ENCODE measurements at places on chromosomes 6 and 20.

- DNase-seq: no peak
Measured at GRCh38 chr6:154343473-154344308, 12.9 kb downstream of the IPCEF1 start.

GRCh38 chr6:34909320-34909883 is 20.3 kb downstream of the ANKS1A start:
- no peak for DNase-seq

GRCh38 chr6:131966443-131966842 is 15.3 kb upstream of the CCN2 start:
- no peak for DNase-seq

DNA sequence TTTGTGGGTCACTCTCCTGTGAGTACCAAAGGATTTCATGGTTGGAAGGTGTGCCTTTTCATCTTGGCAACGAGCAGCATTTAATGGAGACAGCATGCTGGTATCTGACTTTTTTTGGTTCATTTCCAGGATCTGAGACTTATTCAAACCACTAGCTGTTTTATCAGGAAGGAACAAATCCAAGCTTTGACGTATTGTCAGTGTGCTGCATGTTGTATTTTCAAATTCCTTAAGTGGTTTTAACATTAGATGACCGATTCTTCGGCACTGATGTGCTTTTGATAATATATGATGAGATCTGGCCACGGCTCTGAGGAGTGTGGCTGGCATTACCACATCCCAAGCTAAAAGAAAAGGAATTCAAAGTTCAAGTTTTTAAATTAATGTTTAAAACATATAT is 6.4 kb downstream of the RMND1 start:
- no peak for DNase-seq

- DNase-seq: no peak
Measured at GRCh38 chr20:10110151-10110550, 75.4 kb downstream of the ANKEF1 start.

GRCh38 chr6:170206317-170206621 is 84.6 kb downstream of the DLL1 start:
- DNase-seq: no peak

- DNase-seq: no peak
Measured at GRCh38 chr6:27092316-27092692, 155.2 kb upstream of the PRSS16 start.

DNA sequence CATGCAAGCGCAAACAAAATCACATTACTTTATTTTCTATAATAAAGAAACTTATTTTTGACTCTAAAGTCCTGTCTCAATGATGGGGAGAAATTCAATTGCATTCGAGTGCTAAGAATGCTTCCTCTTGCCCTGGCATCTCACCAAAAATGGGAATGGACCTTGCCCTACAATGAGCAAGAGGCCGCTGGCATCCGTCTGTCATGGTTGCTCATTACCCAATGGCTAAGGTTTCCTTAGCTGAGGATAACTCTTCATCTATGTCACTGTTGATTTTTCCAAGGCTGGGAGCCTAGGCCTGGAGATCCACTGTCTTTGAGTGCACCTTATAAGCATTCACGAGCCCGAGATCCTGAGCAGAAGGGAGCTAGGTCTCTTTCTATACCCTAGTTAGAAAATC is 471.3 kb upstream of the NRSN1 start:
- DNase-seq: no peak

GRCh38 chr6:87483929-87484328 is 11.2 kb downstream of the SLC35A1 start:
- no peak for DNase-seq

DNA sequence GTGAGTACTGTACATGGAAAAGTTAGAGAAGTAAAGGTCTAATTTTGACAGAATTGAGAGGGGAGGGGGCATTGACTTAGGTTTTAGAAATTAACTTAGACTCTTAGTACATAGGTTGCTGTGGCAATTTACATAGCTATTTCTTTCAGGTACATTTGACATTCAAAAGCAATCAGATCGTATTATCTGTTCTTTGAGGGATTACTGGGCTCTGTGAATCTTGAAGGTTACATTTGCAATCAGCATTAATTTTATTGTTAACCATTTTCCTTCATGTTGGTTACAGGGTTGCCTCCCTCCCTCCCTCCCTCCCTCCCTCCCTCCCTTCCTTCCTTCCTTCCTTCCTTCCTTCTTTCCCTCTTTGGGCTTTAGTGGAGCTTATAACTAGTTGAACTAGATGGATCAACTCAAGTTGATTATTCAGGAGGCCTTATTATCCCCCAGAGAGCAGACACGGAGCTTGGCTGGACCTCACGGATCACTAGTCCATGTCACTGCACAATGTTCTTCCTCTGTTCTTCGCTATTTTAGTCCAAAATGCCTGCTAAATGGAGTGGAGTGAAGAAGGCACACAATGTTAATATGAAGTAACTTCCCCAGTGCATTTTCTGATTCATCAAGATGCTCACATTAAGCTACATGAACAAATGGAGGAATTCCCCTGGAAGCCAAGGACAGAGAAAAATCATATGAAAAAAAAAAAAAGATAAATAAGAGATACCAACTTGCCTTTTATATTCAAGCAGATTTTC is 87.8 kb downstream of the PLCB4 start:
- no peak for DNase-seq

- DNase-seq: no peak
Measured at GRCh38 chr6:116019428-116019827, 41.3 kb downstream of the FRK start.

GRCh38 chr6:145032562-145033145 is 702.7 kb downstream of the EPM2A start:
- no peak for DNase-seq

- DNase-seq: no peak
Measured at GRCh38 chr6:10585209-10585845, 64.2 kb downstream of the GCNT2 start.

DNA sequence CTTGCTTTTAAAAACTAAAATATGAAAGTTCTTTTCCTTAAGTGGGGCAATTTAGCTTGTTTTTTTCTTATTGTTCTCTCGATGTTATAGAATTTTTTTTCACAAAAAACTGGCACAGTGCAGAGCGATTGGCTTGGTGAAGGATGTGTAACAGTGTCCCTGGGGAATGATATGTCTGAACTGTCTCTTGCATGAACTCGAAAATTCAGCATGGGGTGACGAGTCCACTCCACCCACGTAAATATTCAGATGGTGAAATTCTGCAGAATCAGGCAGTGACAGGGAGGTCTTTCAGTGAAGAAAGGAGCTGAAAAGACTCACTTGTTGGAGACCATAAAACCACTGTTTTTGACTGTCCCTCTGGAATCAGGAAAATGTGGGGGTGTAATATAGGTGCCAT is 505.3 kb downstream of the MMUT start:
- DNase-seq: no peak

GRCh38 chr20:58903614-58904013 is 51.1 kb downstream of the GNAS start:
- no peak for DNase-seq

DNA sequence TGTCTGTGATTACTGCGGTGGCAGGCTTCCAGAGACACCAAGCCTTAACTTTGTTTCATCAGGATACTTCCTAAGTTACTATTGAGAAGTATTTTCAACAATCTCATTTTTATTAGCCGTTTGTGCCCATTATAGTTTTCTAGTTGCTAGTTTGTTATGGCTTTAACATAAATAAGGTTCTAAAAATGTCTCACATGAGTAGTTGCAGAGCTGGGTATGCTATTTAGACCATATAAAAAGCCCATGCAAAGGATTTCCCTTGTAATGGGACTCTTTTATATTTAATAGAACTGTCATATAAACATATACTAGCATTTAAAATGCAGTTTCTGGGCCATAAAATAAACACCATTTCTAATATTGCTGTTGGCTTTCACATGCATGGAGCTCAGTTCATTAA is 205.3 kb upstream of the TCF21 start:
- DNase-seq: no peak

- no peak for DNase-seq
Measured at GRCh38 chr6:76435174-76435573, 362.7 kb upstream of the IMPG1 start.

DNA sequence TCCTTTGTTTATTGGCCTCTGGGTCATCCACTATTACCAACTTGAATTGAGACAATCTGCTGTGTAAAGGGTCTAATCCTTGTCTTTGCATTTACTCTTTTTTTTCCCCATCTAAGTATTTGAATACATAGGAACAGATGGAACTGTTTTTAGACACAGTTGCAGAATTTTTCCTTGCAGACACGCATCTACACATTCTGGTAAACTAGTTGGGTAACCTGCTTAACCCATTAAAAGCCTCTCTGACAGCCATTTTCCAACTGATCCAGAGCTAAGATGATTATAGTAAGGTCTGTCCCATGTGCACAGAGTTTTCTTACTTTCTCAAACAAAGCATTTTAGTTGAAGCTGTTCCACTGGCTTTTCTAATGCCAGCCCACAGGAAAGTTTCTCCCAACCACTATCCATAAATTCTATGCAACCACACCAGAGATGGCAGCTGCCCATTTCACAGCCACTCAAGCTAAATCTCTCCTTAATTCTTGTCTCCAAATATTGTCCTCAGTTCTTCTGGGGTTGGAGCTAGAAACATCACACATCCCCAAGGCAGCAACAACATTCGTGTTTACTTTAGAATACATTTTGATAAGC is 492.1 kb downstream of the MAFB start:
- no peak for DNase-seq

- no peak for DNase-seq
Measured at GRCh38 chr6:39260456-39260855, 31.2 kb upstream of the KCNK5 start.

GRCh38 chr20:57310821-57311514 is 18.6 kb upstream of the SPO11 start:
- no peak for DNase-seq

DNA sequence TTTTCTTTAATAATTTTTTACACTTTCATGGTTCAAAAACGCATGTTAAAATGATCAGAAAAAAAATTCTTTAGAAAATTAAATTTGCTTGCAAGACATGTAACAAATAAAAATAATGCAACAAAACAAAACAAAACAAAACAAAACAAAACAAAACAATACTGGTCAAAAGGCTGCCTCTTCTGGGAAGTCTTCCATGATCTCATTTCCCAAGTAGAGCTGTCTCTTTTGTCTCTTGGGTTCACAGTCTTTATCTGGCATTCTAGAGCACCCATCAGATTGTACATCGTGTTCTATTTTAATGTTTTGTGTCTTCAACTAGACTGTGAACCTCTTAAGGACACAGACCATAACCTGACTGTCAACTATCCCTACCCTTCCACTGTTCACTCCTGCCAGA is 25.3 kb downstream of the TP53INP2 start:
- no peak for DNase-seq

DNA sequence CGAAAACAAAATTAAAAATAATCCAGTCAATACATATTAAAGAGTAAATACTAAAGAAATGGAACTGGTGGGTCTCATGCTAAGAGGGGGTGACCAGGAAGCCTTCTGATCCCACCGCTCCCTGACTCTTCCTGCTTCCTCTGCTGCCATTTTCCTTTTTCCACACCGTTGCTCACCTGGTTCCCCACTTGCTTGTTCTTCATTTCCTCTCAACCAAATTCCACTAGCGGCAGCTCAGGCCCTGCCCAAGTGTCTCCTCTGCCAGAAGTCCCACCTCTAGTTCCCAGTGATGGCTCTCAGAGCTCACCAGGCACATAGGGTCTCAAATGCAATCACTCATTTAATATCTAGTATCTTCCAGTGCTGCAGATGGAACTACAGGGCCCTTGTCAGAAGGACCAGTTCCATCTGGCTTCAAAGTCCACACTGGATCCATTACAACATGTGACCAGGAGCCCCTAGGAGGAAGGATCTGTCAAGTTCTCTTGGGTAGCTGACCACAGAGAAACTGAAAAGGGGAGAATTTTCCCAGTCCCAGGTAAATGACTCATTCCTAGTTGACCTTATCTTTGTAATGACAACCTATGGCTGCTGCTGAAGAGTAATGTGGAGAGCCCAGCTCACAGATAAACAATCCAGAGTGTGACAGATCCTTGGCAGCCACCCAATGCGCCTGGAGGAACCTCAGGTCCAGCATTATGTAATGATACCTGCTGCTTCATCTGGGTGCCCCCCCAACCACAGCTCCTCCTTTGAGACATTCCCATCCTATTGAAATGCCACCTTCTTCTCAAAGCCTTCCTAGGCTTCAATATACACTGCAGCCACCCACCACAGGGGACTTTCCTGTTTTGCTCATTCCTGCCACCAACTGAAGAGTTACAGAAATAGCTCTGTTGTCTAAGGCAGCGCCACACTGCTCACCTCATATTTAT is 38.2 kb downstream of the ELMO2 start:
- DNase-seq: no peak

GRCh38 chr6:160163425-160163824 is 41.8 kb downstream of the SLC22A1 start:
- no peak for DNase-seq

- no peak for DNase-seq
Measured at GRCh38 chr6:86031713-86032112, 389.0 kb upstream of the SYNCRIP start.

DNA sequence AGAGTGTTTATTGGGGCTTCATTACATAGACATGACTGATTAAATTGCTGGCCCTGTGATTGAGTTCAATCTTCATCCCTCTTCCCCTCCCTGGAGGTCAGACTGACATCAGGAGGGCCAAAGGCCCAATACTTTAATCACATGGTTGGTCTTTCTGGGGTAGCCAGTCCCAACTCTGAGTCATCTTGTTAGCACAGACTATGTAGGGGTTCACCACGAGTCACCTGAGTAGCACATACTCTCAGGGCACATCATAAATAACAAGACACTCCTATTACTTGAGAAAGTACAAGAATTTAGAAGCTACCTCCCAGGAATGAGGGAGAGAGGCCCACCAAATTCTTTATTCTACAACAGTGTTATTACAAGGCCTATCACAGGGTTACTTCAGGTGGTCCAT is 11.3 kb downstream of the GINS1 start:
- DNase-seq: no peak

- DNase-seq: no peak
Measured at GRCh38 chr20:47454298-47455132, 47.2 kb upstream of the NCOA3 start.

- DNase-seq: no peak
Measured at GRCh38 chr6:1611572-1612298, 2.0 kb downstream of the FOXC1 start.

DNA sequence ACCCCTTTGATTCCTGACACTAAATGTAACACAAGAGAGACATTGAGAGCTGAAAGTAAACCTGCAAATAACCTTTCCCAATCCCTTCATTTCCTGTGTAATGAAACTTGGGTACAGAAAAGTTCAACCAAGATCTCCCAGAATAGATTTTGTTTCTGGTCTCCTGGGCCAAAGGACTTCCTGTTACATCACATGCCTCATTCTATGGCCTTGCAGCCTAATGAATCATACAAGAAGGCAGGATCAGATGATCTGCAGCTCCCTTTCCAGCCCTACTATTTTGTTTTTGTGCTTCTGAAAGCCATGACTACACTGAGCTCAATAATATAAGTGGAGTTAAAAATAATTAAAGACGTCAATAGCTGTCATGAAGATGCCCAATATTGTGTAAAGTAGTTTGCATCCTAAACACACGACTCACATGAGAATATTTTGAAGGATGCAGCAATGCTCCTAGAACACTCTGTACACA is 73.4 kb upstream of the NOX3 start:
- DNase-seq: no peak

- no peak for DNase-seq
Measured at GRCh38 chr20:53412577-53413185, 181.0 kb downstream of the ZNF217 start.

GRCh38 chr6:48057601-48058000 is 53.4 kb downstream of the PTCHD4 start:
- no peak for DNase-seq

- no peak for DNase-seq
Measured at GRCh38 chr20:61173961-61174725, 77.9 kb upstream of the CDH4 start.

- no peak for DNase-seq
Measured at GRCh38 chr6:158185729-158186456, 17.7 kb downstream of the GTF2H5 start.

GRCh38 chr6:108676555-108676954 is 115.8 kb downstream of the FOXO3 start:
- no peak for DNase-seq

Data from activated CD4-positive, alpha-beta T cell treated with anti-CD3 and anti-CD28 coated beads, Interleukin-2, amount 50 U/mL, for 1 hour (primary cell).